ENCODE measurements at places on chromosomes 7 and 10.

DNA sequence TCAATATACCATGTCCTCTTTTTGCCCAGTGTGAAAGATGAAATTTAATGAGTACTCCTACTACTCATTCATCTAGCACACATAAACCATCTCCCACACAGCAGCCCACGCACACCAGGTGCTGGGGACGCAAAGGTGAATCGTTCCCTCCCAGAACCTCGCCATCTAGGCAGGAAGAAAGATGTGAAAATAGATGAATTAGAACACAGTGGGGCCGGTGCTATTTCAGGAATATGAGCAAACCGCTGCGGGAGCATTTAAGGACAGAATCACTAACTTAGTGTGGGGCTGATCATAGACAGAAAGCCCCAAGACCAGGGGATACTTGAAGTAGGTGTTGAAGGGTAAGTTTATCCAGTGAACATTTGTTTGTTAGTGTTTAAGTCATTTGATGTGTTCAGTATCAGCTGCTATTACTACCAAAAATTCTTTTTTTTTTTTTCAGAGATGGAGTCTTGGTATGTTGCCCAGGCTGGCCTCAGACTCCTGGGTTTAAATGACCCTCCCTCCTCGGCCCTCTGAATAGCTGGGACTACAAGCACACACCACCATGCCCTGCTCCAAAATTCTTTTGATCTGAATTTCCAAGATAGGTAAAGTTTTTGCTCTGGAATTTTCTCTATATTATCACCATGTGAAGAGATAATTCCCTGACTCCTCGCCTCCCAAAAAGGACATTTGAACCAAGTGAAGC lies 48.8 kb downstream of the CPXM2 start:
- no peak for DNase-seq

DNA sequence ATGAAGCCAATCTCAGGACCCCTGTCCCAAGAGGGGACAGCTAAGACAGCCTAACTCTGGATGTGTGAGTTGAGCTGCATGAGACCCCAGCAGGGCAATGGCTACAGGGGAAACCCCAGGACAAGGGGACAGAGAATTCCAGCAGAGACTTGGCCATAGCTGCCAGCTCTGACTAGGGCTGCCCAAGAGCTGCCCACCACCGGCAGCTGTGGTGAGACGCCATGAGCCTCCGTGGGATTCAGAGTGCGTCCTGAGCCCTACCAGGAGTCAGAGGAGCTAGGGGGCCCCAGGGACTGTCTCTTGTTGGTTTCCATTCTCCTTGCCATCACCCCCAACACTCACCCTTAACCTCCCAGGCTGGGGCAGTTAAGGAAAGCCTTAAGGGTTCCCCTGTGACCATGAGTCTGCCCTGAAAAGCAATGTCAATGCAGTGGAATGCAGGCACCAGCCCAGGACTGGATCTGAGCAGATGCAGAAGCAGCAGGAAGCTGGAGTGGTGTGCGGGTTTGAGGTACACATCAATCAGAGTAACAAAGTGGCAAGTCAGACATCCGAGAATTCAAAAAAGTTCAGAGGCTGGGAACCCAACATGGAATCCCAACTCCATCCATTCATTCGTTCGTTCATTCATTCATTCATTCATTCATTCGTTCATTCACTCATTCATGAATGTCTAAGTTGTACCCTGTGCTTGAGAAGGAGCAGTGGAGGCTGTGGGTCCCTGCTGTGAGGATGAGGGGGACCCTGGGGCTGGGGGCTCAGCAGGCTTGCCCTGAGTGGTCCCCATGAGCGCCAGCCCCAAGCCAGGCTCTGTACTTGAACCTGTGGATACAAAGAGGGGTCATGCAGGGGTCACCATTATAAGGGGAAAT lies 52.9 kb downstream of the C10orf120 start:
- no peak for DNase-seq

DNA sequence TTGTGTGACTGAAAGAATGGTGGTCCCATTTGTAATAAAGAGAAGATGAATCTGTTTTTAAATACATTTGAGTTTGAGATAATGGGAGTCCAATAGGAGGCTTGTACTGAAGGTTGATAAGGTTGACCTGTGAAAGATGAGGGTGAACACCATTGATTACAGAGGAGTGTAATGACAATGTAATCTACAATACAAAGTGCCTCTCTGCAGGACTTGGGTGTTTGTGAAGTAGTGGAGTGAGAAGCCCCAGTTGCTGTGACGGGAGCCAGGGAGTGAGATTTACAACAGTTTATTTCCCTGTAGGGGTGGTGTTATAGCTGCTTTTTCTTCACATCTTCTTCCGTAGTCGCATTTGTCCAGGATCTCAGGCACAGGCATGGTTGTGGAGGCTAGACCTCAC lies 189.9 kb downstream of the EXOC4 start:
- no peak for DNase-seq

DNA sequence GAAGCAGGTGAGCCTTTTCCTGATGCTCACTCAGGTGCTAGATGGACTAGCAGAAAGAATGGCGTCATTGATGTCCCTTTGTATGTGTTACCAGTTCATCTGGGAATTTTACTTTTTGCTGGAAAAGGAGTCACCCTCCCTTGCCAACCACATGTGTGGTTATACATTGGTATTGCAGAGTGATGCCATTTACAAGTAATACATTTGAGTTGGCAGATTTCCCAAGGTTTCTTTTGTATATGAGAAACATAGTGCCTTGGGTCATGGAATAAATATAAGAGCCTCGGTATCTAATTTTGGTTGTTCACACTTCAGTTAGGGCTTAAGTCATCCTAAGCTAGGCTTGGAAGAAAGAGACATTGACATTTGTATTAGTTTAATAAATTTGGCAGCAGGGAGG lies 10.4 kb upstream of the ATXN7L1 start:
- no peak for DNase-seq

DNA sequence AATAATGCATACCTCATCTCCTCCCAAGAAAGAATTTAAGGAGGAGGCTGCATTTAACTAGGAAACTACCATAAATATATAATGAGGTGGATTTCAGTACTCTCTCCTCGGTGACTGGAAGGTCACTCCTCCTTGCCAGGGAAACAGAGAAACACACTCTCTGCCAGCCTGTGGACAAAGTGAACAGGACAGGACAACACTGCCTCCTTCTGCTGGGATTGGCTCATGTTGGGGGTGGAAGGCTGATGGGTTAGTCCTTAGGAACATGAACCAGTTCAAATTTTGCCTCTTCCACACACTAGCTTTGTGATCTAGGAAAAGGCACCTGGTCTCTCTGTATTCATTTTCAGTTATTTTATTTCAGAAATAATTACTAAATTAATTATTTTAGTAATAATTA lies 50.6 kb upstream of the STEAP4 start:
- no peak for DNase-seq

DNA sequence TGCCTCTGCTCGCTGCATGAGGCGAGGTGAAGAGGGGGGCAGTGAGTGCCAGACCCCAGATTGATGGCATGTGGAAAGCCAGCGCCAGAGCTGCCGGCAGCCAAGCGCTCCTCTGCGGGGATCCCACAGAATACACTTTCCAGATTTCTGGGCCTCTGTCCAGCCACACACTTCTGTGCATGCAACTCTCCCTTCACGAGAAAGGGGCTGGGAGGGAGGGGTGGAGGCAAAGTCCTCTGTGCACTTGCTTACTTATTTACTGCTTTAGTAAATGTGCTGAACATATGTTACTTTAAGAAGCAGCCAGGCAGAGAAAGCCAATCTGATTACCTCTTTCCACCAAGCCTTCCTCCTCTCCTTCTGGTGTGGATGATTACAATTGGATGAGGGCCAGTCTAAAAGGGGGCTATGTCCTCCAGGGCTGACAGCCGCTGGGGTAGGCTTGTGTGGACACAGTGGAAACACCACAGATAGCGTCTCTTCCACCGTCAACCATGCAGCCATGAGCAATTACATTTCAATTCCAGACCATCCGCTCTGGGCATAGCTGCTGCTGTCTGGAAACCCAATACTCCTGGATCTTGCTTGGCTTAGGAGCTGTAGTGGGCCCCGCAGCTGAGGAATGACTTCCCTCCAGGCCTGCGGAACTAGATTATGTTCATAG lies 322.8 kb upstream of the ANKRD30A start:
- DNase-seq, result no peak

- DNase-seq, result no peak
Measured at GRCh38 chr10:98074315-98074911, 44.0 kb upstream of the CRTAC1 start.

DNA sequence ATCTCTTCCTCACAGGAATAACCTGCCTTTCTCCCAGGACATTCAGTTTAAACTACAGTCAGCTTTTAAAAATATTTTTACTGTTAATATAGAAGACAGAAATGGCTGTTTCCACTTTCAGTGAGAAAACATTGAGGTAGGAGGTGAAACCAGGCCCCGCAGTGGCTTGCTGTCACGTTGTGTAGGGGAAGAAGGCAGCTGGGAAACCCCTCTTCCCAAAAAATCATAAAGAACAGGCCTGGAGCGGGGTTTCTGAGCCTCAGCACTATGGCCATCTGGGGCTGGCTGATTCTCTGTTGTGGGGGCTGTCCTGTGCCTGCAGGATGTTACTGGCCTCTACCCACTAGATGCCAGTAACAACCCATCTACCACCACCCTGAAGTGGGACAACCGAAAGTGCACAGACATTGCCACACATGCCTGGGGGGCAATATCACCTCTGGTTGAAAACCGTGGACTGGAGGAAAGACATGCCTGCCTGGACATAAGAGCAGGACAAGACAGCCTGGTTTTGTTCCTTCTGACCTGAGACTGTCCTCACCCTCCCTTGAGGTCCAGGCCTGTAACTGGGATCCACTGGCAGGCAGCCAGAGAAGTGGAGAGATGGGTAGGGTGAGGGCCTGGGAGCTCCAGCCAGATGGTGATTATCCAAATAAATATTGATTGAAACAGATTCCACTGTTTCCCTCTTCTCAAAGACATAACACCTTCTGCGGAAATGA lies 43.9 kb downstream of the KCNH2 start:
- DNase-seq, result no peak

GRCh38 chr7:143511593-143512047 lies 33.9 kb downstream of the TAS2R41 start:
- DNase-seq, result no peak

DNA sequence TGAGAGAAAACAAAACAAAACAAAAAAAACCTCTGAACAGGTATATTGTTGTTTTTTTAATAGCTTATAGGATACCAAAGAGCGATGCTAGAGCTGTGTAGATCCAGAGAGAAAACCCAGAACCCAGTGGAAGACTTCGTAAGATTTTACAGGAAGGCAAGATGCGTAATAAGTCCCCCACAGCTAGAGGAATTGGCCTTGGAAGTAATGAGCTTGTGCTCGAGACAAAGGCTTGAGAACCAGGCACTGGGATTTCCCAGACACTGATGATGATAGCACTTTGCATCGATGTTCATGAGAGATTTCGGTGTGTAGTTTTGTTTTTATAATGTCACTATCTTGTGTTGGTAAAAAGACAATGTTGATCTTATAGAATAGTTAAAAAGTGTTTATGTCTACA lies 821.5 kb upstream of the IGFBP3 start:
- no peak for DNase-seq

DNA sequence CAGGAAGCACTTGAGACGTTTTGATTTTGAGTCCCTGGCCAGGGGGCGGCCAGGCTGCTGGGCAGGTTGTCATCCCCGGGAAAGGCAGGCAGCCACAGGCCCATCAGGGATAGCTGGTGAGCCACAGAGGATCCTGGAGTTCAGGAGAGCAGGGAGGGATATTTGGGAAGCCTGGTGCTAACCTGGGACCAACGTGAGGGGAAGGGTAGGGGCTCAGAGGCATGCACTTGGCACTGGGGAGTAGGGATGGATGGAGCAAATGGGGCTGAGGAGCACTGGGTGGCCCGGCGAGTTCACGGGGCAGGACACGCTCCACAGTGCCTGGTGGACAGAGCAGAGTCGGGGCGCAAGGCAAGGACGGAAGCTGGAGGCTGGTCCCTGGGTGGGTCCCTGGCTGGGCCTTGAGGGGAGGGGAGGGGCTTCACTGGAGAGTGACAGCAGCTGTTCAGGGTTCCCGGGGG lies 30.2 kb downstream of the LRRC27 start:
- DNase-seq, result no peak
